ENCODE measurements at places on chromosomes 7 and 10. TPM values are rescaled to one million over a fixed set of nuclear protein-coding genes. Genes with fewer than 3 reads are reported as not detected.

ZNF467 gene
- total RNA-seq = 4.1 TPM

IMMP2L gene
- total RNA-seq = 9.2 TPM

PAX4 gene
- not detected for total RNA-seq

SLC35B4 gene
- 8.8 TPM for total RNA-seq

PRLHR gene
- not detected for total RNA-seq

ABCB4 gene
- total RNA-seq = not detected

TAS2R41 gene
- total RNA-seq = not detected

GTF2IRD1 gene
- 4.5 TPM for total RNA-seq

OR2A1 gene
- not detected for total RNA-seq

CRYGN gene
- not detected for total RNA-seq

CDK1 gene
- 12.1 TPM for total RNA-seq

ATG9B gene
- total RNA-seq = 0.16 TPM

NT5C2 gene
- 55.6 TPM for total RNA-seq

ITPRIP gene
- 18.0 TPM for total RNA-seq

SFXN4 gene
- 14.6 TPM for total RNA-seq

UPK3BL1 gene
- 10.3 TPM for total RNA-seq

OR9A2 gene
- total RNA-seq = not detected

HOXA13 gene
- total RNA-seq = not detected

AGMO gene
- 0.54 TPM for total RNA-seq
